HFFc6 (cell line): ENCODE measurements at places on chromosomes 11 and 22. TPM values are rescaled to one million over a fixed set of nuclear protein-coding genes. Genes with fewer than 3 reads are reported as not detected.

GRCh38 chr11:65479184-65480145, 19.4 kb upstream of the MALAT1 start:
- H3K4me3 ChIP-seq = peak overlapping the region; percentile 79

Gene SCGB1D2
- total RNA-seq = not detected in 3 replicates

DNA sequence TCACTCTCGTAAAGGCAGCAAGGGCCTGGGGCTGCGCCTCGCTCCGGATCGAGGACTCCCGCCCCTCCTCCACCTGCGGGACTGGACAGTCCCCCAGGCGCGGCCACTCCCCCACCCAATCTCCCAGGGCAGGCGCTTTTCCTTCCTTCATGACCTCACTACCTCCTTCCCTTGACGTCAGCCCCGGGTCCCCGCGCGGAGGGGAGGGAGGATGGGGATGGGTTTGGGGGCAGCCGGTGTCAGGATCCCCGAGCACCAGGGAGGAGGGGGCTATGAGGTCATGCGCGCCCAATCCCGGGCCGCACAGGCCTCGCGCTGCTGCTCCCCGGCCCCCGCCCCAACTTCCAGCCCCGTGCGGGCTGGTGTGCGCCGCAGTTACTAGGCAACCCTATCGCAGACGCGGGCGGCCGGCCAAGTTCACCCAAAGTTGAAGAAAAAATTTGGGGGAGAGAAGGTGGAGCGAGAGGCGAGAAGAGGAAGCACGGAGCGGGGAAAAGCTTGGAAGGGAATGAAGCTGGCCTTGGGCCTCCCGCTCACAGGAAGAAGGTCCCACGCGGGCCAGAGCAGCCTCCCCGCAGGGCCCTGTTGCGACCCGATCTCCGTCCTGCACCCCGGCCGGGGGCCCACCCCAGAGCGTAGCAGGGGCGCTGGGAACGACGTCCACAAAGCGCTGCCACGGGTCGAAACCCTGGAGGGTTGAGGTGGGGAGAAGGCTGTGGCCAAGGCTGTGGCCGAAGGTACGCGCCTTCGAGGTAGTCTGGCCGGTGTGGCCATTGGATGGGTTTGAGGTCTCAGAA, 8.3 kb downstream of the WT1 start:
- no peak for DNase-seq
- no peak overlapping the region for H3K4me3 ChIP-seq
- no peak overlapping the region for H3K27ac ChIP-seq
- H3K27me3 ChIP-seq = peaks cover 66% of the 10 kb centered on the region
- H3K36me3 ChIP-seq = no peaks in the 10 kb centered on the region
- no peaks in the 10 kb centered on the region for H3K4me1 ChIP-seq

Gene TMEM134
- 31.1 and 43.8 TPM in 2 replicates for total RNA-seq

DNA sequence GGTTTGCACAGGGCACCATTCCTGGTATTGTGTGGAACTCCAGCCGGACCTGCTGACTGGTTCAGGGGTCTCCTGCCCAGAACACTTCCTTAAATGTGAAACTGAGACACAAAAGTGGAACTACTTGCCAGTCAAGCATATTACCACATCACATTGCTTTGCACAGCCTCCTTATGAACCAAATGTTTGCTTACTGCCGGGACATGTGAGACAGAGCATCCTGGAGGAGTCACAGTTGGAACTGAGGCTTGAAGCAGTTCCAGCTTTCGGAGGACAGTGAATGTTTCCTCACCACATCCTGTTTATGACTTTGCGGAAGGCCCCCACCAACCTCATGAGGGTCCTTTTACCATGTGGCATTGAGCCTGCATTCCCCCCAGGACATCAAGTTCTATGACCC, 105.8 kb upstream of the ARHGAP42 start:
- peaks cover 10% of the 10 kb centered on the region for H3K4me1 ChIP-seq
- DNase-seq = no peak
- peaks cover 12% of the 10 kb centered on the region for H3K27me3 ChIP-seq

GRCh38 chr22:49300951-49301397, 526.7 kb downstream of the BRD1 start:
- H3K36me3 ChIP-seq = peaks cover 17% of the 10 kb centered on the region
- H3K27ac ChIP-seq = no peak overlapping the region
- peaks cover 2% of the 10 kb centered on the region; the same call in 1 of the 2 replicates for H3K27me3 ChIP-seq
- no peak for DNase-seq
- H3K4me3 ChIP-seq = no peak overlapping the region

- peak; percentile 4 for DNase-seq
- no peak overlapping the region for H3K4me3 ChIP-seq
- H3K27ac ChIP-seq = no peak overlapping the region
- no peaks in the 10 kb centered on the region; the same call in 1 of the 2 replicates for H3K27me3 ChIP-seq
Measured at GRCh38 chr11:30107899-30108298, 91.1 kb upstream of the KCNA4 start.
